ENCODE measurements at places on chromosomes 2 and 18.

GRCh38 chr2:152031747-152032306 lies 67.0 kb downstream of the CACNB4 start:
- no peak for DNase-seq

- no peak for DNase-seq
Measured at GRCh38 chr18:62857263-62857976, 142.1 kb downstream of the PHLPP1 start.

- DNase-seq = no peak
Measured at GRCh38 chr2:62306751-62307468, 111.0 kb downstream of the B3GNT2 start.

DNA sequence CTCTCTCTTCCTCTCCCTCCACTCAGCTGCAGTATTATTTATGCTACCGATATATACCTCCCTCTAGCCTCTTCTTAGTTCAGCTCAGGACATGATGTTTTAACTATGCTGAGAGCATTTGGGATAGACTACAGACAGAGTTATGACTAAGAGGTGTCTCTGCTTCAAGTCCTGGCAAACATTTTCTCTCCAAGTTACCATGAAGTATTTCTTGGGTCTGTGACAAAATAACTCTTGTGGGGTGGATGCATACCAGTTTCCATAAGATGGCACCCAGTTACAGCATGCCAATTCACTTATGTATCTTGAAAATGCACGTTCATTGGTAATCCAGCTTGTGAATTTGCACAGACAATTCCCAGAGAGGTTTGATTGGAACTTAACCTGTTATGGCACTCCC lies 737.6 kb downstream of the SLC4A3 start:
- DNase-seq = no peak

DNA sequence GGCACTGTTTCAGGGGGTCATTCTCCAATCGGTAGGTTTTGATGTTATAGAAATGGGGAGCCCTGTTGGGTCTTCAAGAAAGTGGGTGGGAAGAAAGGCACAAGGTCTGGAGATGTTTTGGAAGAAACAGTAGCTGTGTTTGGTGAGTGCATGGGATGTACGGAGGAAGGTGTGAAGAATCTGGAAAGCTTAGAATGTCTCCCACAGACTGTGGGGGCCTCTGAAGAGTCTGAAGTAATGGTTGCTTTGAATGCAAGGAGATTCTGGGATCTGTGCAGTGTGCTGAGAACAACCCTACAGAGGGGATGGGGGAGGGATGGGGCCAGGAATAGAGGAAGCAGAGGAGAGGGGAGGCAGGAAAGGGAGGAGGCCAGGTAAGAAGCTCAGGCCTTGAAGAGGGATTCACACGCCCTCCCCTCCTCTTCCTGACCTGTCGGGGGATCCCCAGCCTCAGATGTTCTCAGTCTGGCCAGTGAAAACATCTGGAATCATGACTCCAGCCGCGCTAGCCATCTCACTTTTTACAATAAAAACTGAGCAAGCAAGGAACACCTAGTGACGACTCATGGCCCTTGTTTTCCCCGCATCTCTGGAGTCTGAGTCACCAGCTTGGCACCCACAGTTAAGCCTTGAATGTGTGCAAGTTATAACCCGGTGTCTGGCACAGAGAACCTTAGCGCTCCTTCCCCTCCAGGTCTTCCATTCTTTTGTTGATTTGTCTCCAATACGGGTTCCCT lies 74.2 kb downstream of the SH3BP4 start:
- DNase-seq = no peak

DNA sequence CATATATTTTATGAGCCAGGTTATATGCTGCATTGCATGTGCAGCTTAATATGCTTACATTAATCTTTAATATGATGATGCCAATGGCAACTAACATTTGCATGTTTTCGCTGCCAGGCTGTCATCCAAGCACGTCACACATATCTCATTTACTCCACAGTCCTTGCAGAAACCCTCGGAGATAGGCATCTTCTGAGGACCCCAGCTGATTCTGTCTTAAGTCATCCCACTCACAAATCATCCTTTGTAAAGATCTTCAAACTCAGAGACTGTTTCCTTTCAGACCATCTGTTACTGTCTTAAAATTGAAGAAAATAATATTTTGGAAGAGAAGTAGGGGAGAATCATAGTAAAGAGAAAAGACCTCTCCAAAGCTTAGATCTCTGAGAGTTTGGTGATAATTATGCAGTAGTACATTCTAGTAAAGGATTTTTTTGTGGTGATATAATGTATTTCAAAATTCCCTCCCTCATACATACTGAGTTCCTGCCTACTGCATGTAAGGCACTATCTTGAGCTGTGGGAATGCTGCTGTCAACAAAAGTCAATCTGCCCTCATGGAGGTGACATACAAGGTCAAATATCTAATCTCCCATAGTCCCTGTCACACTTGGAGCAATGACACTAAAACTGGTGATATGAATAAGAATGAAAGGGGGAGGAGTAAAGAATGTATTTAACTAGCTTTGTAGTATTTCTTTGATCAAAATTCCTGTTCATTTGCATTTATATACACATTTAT lies 11.0 kb downstream of the ITGA4 start:
- no peak for DNase-seq

DNA sequence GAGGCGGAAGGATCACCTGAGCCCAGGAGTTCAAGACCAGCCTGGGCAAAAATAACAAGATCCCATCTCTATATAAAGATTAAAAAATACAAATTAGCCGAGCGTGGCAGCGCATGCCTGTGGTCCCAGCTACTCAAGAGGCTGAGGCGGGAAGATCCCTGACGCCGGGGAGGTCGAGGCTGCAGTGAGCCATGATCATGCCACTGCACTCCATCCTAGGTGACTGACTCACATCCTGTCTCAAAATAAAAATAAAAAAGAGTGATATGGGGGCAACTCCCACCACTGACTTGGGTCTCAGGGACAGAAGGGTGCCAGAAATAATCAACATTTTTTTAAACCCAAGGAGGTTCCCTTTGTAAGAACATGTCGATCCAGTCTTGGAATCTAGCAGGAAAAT lies 37.6 kb downstream of the ZNF516 start:
- DNase-seq = no peak

DNA sequence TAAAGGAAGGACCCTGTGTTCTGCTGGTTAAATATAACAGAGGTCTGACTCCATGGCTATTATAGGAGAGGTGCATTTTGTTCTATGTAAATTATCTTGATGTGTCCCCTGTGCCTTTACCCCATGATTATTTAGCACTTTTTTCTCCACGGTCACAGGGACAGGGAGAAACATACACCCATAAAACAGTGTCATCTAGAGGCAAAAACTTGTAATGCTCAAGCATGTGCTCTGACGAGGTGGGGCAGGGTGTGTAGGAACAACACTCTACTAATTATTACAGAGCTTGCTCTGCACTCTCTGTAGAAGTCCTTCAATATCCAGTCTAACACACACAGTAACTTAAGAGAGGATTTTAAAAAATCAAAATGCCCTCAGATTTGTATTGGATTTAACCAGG lies 187.9 kb downstream of the NEDD4L start:
- no peak for DNase-seq

GRCh38 chr2:237152361-237152760 lies 66.7 kb downstream of the COPS8 start:
- DNase-seq = no peak

GRCh38 chr18:24499814-24500213 lies 39.4 kb downstream of the HRH4 start:
- no peak for DNase-seq

- no peak for DNase-seq
Measured at GRCh38 chr18:77700051-77700450, 450.4 kb downstream of the GALR1 start.

DNA sequence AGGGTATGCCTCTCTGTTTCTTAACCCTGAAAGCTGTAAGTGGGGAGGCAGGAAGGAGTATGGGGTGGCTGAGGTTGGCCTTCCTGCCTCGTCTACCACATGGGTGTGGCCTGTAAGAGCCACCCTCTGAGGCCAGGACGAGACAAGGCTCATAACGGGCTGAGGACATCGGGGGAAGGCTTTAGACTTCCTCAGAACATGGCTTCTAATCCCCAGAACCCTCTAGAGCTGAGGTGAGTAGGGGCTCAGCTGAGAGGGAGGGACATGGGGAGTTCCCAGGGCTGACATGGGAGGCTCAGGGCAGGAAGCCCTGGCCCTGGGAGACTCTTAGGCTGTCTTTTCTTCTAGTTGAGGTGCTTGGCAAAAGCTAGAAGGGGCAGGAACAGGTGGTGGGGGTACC lies 36.7 kb downstream of the EMX1 start:
- peak; percentile 6 for DNase-seq

DNA sequence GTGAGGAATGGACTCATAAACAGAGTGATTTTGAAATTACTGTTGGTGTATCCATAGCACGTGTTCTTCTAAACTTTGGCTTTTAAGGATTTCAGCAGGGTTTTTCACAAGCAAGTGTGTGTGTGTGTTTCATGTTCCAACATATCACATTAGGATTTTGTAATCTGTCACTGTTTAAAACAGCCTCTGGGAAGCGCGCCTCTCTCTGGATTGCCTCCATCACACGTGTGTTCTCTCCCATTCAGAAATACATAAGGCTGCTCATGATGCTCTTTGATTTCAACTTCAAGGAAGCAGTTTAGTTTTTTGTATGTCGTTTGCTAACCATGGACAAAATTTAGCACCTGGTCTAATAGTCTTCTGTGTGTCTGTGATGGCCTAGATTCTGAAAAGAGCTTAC lies 370.4 kb downstream of the MTX2 start:
- DNase-seq = no peak

DNA sequence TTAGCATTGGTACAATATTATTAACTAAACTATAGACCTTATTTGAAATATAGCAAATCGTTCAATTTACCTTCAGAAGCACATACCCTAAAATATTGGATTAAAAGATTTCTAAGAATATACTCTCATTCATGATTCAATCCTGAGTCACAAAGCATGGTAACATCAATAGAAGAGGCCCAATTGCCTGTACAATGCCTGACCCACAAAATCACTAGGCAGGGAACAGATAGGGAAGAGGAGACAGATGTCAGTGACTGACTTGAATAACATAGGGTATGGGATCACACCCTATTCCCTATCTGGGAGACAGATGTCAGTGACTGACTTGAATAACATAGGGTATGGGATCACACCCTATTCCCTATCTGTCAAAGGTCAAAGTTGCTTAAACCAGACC lies 611.6 kb upstream of the VRK2 start:
- DNase-seq = no peak

DNA sequence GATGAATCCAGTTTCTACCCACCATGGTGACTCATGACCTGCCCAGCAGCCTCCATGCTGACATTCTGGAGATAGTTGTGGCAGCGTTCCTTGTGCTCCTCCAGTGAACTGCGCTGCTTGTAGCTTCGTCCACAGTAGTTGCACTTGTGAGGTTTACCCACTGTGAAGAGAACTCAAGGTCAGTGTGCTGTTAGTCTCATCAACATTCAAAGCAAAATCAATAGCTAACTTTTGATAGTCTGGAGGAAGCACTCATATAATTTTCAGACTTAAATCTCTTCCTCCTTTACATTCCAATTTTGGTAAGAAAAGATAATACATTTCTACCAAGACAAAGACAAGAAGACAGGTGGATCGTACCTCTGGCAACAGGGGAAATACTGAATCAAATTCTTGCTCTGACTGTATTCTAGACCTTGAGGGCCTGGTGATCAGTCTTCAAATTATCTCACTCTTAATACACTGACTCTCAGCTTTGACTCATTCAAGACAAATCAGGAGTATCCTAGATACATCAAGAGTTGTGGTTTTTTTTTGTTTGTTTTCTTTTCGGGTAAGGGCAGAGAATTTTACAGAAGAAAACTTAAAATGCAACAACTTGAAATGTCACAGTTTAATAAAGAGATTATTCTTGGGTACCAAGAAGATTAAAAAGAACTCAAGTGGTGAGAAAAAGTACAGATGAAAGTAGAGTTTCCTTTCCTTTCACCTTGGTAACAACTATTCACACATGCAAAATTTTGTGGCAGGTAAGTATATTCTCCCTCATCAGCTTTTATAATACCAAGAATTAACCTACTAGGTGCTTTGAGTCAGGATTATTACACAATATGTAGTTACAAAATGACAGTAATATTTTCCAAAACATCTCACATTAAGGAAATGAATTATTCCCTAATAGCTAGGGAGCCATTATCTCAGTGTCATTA lies 129.2 kb downstream of the IKZF2 start:
- DNase-seq = no peak

DNA sequence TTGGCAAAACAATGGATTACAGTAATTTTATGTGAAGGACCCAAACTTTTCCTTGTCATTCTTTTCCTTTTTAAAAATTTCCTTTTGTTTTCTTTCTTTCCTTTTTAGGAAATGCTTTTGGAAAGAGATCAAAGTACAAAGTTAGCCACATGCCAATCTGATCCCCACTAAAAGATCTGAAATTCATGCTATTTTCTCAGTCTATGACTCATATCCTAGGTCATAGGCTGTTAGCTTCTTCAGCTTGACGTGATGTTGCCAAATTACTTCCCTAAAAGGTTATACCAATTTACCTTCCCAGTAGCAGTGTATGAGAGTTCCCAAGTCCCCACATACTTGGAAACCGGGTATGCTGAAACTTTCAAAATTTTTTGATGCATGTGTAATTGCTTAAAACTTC lies 355.3 kb downstream of the INSIG2 start:
- DNase-seq = no peak

DNA sequence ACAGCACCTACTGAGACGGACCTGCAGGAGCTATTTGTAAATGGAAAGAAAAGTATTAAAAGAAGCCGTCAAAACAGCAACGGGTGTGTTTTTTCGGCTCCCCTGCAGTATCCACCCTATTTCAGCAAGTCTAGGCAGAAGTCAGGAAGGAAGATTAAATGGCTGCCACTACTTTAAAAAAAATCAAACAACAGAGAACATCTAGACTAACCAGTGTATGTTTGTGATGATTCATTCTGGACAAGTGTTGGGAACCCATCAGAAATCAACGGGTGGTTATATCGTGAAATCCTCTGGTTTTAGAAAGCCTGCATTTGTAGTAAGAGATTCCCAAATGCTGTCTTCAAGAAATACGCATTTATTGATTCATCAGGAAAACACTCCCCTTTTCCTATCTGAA lies 9.0 kb downstream of the PMAIP1 start:
- DNase-seq = no peak

DNA sequence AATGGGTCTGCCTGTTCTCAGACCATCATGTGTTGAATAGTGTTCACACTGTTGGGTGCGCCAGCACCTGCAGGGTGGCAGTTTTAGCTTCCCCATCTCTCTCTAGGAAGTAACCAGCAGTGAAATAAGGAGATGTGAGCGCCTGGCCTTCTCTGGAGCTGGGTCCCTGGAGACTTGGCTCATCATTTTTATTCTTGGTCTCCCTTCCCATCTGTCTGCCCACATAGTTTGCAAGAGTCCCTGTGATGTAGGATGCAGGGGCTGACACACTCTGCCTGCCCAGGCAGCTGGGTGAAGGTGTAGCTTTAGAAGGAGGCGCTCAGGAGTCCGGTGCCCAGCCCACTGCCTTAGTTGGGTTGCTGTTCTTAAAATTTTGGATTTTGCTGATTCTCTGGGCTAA lies 172.2 kb downstream of the LDLRAD4 start:
- no peak for DNase-seq

DNA sequence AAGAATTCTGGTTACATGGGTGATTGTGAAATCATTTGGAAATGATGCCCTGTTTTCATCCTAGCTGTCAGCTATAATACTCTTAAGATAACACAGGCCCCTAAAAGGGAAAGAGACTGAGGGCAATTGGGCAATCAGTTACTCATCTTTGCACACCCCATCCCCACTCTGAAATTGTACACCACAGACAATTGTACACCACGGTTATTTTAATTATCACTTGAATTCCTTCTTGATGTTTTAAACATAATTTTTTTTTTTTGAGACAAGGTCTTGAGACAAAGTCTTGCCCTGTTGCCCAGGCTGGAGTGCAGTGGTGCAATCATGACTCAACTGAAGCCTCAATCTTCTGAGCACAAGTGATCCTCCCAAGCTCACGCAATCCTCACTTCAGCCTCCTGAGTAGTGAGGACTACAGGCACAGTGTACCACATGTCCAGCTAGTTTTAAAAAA lies 862.4 kb upstream of the ACVR2A start:
- DNase-seq = no peak
